ENCODE measurements at places on chromosomes 16 and 17.
A peak's percentile ranks its signal among the peaks of the same experiment; 100 is the strongest.

DNA sequence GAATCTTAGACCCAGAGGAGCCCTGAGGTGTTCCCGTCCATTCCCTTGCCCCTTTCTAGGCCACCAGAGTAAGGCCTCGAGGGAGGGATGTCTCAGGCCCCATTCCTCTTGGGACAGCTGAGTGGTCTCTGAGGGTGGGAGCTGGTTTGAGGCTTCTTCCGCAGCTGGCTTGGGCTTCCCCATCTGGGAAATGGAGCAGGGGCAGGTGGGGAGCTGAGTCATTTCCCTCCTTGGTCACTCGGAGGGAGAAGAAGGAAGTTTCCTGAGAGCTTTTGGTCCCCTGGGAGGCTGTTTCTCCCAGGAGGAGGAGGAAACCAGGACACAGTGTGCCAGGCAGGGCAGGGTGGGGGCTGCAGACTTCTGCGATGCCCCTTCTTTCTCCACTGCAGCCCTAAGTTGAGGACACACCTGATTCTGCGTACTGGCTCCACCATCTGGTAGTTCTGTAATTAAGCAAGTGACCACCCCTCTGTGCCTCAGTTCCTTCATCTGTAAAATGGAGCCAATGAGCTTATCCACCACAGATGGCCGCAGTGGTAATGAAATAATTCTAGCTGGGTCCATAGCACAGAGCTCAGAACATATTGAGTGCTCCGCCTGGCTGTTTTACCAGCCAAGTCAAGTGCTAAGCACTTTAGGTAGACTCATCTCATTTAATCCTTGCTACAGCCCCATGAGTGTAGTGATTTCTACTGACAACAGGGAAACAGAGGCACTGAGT is 1.6 kb upstream of the KCNJ12 start:
- DNase-seq: no peak

GRCh38 chr17:78105101-78105500 is 23.5 kb downstream of the TMC6 start:
- DNase-seq: no peak

DNA sequence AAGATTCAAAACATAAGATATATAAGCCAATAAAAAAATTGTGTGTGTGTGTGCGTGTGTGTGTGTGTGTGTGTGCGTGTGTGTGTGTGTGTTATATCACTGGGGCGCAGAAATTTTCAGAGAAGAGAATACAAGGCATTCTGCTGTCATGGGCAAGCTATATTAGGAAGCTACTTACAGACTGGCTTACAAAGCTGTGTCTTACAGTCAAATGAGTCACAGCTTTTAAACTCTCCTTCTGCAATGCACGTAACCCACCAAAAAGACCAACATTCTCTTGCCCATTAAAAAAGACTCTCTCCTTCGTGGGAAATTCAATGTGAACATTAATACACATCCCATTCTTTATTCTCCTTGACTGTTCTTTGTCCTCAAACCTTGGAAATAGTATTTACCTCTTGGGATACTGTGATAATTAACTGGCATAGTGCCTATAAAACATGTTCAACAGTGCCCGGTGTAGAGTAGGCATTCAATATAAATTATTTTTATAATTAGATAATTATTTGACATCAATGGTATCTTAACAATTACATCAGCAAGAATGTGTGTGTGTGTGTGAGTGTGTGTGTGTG is 860.4 kb upstream of the SOX9 start:
- DNase-seq: no peak

- no peak for DNase-seq
Measured at GRCh38 chr17:36926226-36926625, 11.0 kb upstream of the LHX1 start.

DNA sequence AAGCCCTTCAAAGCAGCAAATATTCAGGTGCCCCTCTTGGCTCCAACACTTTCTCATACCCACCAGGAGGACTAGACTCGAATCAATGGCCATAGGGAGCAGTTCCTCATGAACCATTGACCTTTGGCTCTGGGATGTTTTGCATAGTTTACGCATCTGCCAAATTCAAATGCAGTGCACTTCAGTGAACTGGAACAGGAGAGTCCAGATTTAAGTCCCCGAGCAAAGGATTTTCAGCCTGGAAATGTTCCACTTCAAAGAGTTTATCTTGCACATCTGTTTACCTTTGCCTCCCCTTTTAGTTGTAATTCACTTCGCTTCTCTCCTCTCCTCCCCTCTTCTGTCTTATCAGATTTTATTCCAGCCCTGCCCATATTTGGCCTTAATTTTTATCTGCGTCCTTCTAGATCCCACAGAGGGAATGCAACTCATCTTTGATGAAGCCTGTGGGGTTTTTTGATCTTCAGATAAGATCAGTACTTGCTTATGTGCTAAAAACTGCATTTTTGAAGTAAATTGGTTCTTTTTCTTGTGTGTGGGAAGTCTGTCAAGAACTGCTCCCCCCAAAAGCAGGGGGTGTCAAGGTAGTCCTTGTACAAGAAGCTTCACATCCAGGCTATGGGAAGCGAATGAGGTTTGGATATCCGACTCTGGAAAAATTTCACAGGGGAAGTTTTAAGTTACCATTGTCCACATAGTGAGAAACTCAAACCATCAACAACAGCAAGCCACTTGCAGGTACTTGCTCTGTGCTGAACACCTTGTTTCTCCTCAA is 281.6 kb downstream of the RBFOX1 start:
- DNase-seq: no peak

DNA sequence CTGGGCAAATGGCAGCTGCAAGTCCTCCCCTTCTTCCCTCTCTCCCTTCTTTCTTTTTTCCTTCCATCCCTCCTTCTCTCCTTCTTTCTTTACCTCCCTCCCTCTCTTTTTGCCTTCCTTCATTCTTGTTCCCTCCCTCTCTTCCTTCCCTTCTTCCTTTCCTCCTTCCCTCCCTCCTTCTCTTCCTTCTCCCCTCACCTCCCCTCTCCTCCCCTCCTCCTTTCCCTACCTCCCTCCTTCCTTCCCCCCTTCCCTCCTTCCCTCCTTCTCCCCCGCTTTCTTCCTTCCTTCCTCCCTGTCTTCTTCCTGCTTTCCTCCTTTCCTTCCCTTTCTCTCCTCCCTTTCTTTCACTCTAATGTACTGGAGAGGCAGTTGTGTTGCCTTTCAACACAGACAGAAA is 110.8 kb upstream of the SALL1 start:
- DNase-seq: no peak

- no peak for DNase-seq
Measured at GRCh38 chr16:10885246-10885645, 8.2 kb downstream of the CIITA start.

DNA sequence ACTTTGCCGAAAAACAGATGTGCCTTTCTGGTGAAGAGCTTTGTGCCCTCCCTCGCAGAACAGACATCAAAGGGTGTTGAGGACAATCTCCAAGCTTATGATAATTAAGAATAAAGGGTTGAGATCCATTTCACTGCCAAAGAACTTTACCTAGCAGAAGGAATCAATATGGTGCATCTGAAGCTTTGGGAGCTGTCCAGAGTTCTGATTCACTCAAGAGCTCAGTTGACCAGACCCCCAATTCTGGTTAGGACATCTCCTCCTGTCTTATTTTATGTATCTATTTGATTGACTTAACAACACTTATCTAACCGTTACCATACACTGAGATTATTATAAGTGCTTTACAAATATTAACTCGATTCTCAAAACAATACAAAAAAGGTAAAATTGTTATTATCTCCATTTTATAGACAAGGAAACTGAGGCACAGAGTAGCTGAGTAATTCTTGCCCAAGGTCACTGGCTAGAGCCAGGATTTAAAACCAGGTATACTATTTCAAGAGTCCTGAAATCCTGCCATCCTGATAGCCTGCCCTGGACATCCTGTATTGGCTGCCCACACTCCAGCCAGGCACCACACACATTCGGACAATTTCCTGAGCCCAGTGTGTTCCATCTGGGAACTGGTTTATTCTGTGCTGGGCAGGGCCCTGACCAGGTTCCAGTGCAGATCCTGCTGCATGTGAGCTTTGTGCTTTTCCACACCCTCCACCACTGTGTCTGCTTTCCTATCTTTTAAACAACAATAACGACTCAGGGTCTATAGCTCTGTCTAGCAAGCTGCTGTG is 29.8 kb downstream of the PITPNM3 start:
- no peak for DNase-seq

- peak; percentile 42 for DNase-seq
Measured at GRCh38 chr17:77098884-77099545, 41.8 kb upstream of the SEC14L1 start.

GRCh38 chr17:71252436-71252835 is 868.4 kb upstream of the SOX9 start:
- no peak for DNase-seq

DNA sequence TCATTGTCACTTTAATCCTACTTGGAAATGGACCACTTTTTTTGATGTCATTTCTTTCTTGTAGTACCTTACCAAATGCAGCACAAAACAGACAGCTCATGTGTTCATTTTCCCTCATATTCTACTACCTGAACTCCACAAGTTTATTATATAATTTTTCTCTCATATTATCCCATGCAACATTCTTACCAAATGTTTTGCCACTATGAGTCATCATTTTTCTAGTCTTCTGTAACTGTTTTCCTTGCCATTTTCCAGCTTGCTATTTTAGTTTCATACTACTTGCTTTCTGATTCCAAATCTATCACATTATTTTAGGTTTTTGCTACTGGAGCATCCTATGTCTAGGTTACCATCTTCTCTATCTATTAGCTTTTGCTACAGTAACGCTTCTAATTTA is 332.7 kb downstream of the ZFHX3 start:
- no peak for DNase-seq

- DNase-seq: no peak
Measured at GRCh38 chr16:89071686-89072547, 21.7 kb upstream of the ACSF3 start.

- DNase-seq: no peak
Measured at GRCh38 chr17:72837335-72837734, 255.2 kb downstream of the SLC39A11 start.

DNA sequence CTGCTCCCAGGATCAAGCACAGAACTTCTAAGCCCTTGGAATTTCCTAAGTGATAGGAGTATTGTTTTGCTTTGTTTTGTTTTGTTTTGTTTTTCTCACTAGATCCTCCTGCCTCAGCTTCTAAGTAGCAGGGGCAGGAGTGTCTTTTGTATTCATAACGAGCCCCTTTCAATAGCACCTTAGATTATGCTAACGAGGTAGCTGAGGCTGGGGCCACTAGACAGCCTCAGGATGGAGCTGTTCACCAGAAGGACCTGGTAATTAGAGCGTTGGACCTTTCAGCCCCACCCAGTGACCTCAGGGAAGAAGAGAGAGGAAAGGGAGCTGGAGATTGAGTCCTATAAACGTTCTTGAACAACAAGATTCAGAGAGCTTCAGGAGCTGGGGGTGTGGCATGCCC is 43.6 kb downstream of the IKZF3 start:
- DNase-seq: no peak

DNA sequence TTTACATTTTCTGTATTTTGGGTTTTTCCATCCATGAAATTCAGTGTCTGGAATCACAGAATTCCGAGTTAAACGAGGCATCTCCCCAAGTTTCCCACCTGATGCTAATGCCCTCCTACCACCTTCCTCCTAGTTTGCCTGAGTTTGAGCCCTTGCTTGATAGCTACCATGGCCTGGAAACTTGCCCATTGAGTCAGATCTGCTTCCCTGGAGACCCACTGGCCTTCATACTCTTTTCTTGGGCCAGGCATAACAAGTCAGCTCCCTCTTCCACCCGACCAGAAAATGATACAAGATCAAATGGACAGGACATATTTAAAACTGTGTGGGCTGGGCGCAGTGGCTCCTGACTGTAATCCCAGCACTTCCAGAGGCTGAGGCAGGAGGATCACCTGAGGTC is 10.2 kb downstream of the SETD1A start:
- no peak for DNase-seq

DNA sequence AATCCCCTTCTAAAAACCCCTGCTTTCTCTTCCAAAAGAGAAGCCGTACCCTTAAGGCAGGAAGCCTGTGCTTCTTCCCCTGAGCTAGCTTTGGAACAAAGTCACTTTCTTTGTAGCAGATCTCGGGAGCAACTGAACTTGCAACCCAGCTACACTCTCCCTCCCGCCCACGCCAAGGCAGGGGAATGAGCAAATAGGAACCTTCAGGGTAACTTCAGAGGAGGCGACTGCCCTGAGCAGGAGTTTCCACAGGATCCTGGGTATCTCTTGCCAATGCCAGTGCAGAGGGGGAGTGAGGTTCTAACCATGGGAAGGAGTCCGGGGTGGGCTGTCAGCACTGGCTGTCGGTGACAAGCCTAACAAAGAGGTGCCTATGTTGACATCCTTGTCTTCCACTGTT is 5.9 kb upstream of the PIRT start:
- no peak for DNase-seq

DNA sequence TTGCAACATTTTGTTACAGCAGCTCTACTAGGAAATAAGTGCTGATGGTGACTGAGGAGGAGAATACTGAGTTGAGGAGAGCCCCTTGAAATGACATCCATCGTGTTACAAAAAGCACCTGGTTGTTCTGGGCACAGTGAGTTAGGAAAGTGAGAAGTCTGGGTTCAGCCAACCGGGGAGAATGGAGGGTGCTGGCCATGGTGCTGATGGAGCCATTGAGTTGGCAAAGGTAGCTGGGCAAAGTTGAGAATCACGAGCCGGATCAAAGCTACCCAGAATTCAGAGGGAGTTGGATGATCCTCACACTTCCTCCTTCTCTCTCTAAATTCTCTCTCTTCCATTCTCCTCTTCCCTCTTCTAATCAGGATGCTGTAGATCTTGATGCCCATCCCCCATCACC is 35.0 kb upstream of the ASIC2 start:
- DNase-seq: no peak

- no peak for DNase-seq
Measured at GRCh38 chr16:88337021-88337420, 45.7 kb upstream of the ZNF469 start.

GRCh38 chr16:65125322-65125721 is 3.5 kb upstream of the CDH11 start:
- DNase-seq: no peak

DNA sequence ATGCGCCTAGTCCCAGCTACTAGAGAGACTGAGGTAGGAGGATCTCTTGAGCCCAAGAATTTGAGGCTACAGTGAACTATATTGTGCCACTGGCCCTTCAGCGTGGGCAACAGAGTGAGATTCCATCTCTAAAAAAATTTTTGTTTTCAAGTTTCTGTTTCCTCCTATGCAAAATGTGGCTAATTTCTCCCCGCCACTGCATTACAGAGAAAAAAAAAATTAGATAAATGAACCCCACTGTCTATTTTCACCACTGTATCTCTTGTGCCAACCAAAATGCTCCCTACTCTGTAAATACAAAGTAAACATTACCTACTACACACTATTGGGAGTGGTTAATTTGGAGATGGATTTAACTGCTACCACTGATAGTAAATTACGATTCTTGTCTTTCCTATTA is 2.0 kb downstream of the MARF1 start:
- DNase-seq: no peak

DNA sequence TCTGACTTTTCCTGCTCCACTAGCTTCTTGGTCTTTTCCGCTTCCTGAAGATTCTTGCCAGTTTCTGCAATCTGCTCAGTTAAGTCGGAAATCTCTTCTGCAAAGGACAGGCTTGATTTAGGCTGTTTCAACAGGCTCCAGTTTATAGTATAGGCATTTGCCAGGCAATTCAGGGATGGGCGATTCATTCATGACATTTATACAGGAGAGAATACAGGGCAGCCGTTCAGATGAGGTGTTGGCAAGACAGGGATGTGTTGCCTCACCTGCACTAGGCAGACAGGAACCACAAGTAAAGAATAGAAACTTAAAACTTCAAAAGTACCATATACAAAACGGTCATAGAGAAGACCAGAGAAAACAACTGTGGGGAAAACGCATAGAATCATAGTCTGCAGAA is 61.7 kb downstream of the MYH13 start:
- no peak for DNase-seq

Measured in AG04449 (cell line).